ENCODE measurements at places on chromosomes 7 and 10.

DNA sequence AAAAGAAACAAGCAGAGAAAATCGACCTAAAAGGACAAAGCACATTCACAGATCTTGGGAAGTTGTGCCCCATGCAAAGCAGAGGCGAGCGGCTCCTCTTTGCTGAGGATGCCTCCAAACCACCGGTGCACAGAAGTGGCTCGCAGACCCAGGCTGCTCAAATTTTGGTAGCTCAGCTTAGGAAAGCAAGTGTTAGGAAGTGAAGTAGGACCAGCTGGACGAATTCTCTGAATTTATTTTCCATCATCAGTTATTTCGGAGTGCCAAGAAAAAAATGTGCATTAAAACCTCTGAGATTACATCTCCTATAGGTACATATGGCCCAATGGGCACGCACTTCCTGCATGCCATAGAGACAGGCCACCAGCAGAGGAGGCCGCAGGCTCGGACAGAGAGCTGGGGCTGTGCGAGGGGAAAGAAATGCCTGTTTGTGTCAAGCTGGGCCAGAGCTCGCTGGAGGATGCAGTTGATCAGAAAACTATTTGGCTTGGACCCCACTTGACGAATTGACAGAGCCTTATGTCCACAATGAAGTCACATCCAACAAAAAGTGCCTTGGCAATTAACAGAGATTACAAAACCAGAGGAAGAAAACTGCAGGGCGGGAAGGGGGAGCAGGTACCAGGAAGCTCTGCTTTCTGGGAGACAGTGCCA lies 122.3 kb upstream of the LYZL2 start:
- DNase-seq: no peak

- DNase-seq: no peak
Observed at GRCh38 chr7:5692845-5693278, 88.6 kb downstream of the RNF216 start.

- DNase-seq: no peak
Observed at GRCh38 chr7:84722086-84722485, 464.8 kb downstream of the SEMA3D start.

DNA sequence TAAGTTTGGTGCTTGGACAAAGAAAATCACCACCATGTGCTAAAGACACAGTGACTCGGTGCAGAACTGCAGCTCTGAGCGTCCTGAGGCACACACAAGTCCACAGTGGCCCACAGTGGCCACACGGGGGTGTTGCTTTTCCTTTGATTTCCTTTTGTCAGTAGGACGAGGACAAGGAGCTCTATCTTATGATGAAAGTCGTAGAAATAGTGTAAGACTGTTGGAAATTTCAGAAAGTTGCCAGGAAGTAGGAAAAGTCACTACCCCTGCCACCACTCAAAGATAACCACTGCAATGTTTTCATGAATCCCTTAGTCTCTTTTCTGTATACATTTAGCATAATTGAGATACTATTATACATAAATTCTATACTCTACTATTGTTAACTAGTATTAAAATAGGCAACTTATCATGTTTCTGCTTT lies 146.0 kb downstream of the TNS3 start:
- no peak for DNase-seq

DNA sequence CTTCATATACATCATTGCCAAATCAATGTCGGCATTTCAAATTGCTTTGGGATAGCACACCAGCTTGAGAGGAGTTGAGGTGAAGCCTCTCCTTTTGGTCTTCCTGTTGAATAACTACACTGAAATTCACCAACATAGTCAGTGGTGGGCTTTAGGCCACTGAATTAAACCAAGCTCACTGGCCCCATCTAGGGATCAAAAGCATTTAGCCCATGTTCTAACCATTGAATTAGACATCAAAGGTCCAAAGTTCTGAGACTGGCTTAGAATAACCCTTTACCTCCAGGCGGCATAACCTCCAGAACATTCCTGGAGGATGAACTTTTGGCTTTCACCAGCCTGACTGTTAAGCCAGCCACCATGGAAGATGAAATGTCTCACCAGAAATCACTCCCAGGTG lies 54.6 kb downstream of the BPGM start:
- DNase-seq: peak; percentile 2

DNA sequence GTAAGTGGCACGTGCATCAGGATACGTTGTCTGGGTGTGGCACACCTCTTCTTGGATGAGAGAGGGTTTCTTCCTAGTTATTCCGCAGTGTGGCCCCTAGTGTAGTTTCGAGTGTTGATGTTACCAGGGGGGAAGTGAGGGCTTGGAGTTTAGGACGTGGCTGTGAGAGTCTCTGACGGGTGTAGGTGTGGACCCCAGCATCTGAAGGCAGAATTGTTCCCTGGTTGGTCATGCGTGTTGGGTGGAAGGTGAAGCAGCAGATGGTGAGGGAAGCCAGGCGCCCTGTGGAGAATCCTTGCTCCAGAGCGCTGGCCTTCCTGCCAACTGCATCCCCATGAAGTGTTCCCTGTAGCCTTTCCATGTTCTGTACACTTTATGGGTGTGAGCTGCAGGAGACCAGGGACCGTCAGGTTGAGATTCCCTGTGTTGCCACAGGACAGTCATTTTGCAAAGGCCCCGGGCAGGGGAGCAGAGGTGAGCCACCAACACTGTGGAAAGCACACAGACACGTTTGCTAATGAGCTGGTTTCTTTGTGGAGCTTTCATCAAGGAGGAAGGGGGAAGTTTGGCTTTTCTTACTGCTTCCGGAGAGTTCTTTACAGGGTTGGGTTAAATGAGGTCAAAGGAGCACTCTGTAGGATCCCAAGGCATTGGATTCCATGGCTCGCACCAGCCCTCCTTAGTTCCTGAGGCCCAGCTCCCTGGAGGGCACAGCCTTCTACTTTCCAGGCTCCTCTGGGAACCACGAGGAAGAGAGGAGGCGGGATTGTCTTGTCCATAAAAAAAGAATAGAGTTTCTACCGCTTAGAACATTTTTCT lies 32.0 kb downstream of the TSPAN14 start:
- no peak for DNase-seq

GRCh38 chr10:132714096-132714985 lies 71.6 kb downstream of the NKX6-2 start:
- DNase-seq: no peak

DNA sequence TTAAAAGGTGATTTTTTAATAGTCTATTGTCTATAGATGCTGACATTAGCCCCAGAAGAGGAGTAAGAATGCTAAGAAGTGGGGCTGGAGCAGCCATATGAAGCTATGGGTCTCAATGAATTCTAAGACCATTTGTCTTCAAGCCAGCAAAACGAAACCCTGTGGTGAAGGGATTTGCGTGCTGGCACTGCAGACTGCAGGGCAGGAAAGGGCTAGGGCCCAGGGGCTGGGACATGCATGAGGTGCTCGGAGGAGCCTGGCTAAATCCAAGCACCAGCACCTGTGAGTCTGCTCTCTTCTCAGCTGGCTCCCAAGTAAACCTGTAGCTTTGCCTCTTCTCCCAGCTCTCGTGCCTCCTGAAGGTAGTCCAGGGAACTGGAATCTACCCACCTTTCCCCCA lies 1.3 kb upstream of the NDST2 start:
- no peak for DNase-seq

- no peak for DNase-seq
Observed at GRCh38 chr7:93935102-93935501, 13.6 kb downstream of the GNG11 start.

GRCh38 chr10:11282661-11283060 lies 265.0 kb downstream of the CELF2 start:
- DNase-seq: no peak

GRCh38 chr10:27542812-27543211 lies 38.7 kb downstream of the RAB18 start:
- DNase-seq: no peak

- DNase-seq: no peak
Observed at GRCh38 chr10:130902471-130902870, 409.1 kb downstream of the TCERG1L start.

- DNase-seq: no peak
Observed at GRCh38 chr10:30434273-30435072, 489 bp downstream of the MAP3K8 start.

DNA sequence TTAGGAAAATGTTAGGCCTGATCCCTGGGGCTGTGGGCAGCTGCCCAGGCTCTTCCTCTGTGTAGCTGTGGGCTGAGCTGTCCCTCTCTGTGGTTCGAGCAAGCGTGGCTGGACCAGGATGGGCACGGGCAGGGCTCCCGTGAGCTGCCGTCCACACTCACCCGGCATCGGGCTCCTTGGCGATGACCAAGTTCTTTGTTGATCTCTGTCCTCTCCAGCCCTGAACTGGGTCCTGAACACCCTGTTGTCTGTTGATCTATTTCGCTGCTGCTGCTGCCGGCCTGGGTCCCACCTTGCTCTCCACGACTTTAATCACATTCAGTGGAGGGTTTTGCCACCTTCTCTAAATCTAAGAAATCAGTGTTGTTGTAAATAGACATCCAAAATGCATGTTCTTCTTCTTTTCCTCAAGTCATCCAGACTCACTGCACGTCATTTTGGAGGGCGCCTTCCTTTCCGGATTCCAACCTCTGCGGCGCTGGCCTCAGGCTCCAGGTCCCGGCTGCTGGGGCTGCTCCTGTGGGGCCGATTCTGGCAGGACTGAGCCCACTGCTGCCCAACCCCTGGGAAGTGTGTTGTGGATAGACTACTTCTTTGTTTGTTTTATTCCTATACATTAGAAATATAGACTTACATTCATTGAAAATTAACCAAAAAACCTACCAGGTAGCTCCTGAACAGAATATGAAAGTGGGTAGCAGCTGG lies 100.6 kb downstream of the DYNC2I1 start:
- no peak for DNase-seq

DNA sequence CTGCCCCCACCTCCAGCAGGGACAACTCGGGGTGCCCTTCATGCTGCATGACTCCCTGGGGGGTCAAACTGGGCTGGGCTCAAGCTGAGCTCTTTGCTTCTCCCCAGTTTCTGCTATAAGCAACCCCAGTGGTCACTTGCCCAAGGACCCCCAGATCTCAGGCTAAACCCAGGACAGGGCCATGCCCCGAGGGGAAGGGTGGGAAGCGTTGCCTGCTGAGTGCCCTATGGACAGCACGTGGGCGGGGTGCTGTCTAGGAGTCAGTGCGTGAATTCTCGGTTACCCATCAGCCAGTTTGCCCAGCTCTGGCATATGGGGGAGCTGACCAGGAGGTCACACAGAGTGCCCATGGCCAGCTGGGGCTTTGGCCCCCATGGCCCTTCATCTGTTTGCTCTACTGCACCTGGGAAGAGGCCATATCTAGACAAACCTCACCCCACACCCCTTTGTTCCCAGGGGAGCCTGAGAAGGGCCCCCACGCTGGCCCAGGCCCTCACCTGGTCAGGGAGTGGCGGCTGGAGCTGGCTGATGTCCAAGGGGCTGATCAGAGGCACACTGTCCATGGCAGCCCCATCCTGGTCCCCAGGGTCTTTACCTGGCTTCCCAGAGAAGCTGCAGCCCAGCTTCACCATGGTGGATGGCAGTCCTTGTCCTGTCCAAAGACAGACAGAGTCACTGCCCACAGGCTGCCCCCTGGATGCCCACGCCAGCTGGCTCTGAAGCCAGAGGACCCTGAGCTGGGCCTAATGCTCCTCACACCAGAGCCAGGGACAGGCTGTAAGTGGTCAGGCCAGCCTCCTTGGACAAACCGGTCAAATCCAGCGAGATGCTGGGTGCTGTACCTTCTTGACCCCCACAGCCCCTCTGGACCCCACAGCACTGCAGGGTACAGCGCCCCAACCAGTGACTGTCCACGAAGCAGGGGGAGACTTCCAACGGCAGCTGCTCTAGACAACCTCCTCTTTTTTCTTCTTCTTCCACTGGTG lies 8.0 kb downstream of the CALY start:
- DNase-seq: no peak

DNA sequence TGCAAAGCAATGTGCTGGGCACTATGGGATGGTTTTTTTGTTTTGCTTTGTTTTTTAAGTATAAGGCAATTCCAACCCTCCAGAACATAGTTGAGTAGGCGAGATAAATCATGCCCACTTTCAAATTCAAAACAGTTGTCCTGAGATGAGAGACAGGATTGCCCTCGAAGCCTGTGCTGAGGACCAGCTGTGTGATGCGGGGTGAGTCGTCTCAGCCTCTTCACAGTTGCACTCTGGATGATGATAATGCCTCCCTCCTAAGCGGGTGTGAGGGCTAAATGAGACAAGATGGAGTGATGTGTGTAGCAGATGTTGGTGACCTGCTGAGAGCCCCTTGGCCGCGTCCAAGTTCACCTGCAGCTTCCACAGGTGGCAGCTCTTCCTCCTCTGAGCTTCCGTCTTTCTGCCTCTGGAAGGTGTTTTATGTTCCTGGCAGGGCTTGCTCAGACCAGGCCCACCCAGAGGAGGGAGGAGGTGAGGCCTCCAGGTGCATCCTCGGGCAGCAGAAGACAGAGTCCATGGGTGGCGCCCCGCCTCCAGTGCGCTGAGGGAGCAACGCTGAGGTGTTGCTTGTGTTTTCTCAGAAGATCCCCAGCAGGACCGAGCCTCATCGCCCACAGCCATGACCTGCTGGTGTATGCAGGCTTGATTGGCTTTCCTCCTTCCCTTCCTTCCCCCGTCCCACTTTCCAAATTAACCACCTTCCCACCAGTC lies 30.6 kb downstream of the ECHDC3 start:
- DNase-seq: no peak

GRCh38 chr10:80405626-80406025 lies 2.7 kb upstream of the PRXL2A start:
- no peak for DNase-seq

- no peak for DNase-seq
Observed at GRCh38 chr7:155584261-155584660, 37.9 kb upstream of the CNPY1 start.

- peak; percentile 65 for DNase-seq
Observed at GRCh38 chr10:119516381-119517234, 25.9 kb downstream of the RGS10 start.

DNA sequence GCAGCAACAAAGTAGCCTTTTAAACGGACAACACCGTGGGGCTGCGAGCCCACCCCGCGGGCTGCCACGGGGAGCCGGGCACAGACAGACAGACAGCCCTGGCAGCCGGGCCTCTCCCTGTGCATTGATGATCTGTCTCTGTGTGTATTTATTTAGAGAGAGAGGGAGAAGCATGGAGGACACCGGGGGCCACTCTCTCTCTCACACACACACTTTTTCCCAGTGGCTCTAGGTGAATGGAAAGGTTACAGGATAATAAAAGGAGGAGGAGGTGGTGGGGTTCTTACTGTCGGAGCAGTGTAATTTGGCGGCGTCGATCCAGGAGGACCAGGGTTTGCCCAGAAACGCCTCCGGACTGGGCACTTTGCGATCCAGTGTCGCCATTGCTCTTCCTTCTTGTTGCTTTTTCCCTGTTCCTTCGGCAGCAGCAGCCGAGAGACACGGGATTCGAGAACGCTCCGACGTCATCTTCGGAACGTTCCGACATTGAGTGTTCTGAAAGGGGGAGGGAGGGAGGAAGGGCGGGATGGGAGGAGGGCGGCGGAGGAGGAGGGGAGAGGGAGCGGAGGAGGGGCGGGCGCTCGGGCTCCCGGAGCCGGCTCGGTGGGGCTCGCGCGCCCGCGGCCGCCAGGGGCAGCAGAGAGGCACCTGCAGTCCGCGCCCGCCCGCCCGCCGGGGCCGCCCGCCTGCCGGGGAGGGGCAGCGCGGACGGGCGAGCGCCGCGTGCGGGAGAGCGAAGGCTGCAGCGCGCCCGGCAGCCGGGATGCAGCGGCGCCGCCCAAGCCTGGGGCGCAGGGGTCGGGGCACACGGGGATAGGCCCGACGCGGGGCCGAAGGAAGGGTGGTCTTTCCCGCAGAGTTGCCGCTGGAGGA lies at the start of gene ATXN7L1:
ATXN7L1 (minus strand) TSS at position 509 of the 873 bp plus-strand sequence; CDS start at position 468, 41 bp downstream.
- peak; percentile 62 for DNase-seq

All from CMK (cell line).